ENCODE measurements at places on chromosomes 2 and 18.
A peak's percentile ranks its signal among the peaks of the same experiment; 100 is the strongest.

DNA sequence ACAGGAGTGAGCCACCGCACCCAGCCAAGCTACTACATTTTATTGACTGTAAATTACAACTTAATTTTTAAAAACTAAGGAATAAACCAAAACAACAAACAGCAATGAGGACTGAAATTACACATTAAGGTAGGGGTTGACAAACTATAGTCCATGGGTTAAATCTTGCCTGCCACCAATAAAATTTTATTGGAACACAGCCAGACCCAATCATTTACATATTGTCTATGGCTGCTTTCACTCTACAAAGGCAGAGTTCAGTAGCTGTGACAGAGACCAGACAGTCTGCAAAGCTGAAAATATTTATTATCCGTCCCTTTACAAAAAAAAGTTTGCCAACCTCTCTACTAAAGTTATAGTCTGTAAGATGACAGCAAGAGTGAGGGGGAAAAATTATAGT lies 24.3 kb upstream of the UGP2 start:
- DNase-seq: no peak

GRCh38 chr2:138018866-138019688 lies 54.8 kb downstream of the HNMT start:
- no peak for DNase-seq

DNA sequence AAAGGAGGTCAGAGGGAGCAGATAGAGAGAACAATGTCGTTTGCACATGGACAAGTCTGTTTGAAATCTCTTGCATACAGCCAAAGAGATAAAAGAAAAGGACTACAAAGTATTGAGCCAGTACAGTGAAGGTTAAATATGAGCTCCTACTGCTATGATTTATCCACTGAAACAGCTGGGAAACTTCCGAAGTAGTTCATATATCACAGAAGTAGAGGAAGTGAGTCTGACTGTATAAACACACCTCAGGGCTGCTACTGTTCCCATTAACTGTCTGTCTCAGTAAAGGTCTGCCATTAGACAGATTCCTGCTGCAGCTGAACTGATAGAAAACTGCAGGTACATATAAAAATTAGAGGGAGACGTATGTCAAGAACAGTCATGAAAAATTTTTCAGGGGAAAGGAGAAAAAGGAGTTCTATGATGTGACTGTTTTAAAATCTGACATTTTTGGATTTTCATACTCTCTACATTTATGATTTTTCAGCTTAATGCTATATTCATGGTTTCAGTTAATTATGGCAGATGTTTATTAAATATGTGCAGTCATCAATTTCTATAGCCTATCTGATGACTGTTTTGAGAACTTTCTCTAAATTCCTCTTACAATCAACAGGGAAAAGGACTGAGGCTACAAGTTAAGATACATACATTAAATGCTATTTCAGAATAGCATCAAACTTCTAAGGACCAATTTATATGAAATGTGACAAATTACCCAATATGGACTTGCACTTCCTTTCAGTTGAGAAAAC lies 364.7 kb downstream of the ERBB4 start:
- no peak for DNase-seq

DNA sequence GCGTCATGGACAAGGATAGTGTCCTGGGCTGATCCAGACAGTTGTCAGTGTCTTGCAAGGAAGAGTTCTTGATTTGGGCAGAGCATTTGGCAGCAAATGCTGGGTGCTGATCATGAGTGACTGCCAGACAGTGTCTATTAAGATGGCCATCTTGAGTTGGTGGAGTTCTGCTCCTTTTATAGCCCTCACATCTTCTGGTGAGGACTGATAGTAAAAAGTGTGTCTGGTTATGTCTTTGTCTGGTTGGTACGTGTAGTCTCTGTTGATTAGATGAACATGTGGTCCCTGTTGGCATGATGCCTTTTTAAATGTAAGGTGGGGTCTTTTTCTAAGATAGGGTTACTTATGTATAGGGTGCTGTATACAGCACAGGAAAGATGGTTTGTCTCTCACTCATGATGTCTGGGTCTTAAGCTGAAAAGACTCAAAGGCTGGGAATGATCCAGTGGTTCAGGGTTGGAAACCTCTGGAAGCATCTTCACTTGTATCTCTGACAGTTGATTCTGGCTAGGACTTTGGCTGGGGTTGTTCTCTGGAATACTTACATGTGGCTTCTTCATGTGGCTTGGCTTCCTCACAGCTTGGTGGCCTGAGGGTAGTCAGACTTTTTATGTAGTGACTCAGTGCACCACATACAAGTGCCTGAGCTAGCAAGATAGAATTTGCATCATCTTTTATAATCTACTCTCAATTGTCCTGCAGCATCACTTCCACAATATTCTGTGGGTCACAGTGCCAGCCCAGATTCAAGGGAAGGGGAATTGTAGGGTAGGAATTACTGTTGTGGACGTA lies 11.8 kb downstream of the MTX2 start:
- DNase-seq: no peak

GRCh38 chr2:112817082-112817689 lies 19.4 kb downstream of the IL1B start:
- no peak for DNase-seq

GRCh38 chr2:239853121-239853520 lies 172.0 kb downstream of the NDUFA10 start:
- no peak for DNase-seq

GRCh38 chr2:107337209-107337898 lies 451.4 kb upstream of the ST6GAL2 start:
- DNase-seq: no peak

- DNase-seq: no peak
Measured at GRCh38 chr2:212919238-212919637, 232.2 kb downstream of the IKZF2 start.

- no peak for DNase-seq
Measured at GRCh38 chr2:24317491-24317920, 42.8 kb downstream of the ITSN2 start.

DNA sequence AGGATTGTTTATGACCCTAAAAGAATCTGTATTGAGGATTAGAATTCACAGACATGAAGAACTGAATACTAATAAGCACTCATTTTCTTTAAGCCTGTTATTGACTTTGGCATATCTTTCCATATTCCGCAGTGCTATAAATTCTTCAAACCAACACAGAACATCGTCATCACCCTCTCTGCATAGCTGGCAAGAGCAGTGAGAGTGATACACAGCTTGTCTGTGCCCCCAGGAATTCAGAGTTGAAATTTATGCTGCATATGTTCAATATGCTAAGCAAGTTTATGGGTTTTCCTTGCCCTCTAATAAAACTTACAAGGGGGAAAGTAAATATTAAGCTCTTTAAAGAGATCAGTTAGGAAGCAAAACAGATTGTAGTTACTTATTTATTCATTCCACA lies 32.7 kb downstream of the CTLA4 start:
- no peak for DNase-seq

DNA sequence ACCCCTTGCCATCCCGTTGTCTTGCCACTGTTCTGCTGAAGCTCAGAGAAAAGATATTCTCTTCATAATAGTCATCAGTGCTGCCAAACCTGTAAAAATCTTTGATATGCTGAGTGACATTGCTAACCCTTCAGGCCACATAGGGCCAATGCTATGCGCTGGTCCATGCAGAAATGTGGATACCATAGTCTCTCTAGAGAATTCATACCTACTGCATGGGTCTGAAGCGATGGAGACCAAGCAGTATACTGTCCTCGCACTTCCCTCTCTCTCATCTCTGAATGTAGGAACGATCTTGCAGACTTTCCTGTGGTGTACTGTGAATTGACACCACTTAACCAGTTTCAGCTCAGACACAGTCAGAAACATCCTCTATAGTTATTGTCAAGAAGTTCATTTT lies 17.9 kb upstream of the ANKRD44 start:
- no peak for DNase-seq

DNA sequence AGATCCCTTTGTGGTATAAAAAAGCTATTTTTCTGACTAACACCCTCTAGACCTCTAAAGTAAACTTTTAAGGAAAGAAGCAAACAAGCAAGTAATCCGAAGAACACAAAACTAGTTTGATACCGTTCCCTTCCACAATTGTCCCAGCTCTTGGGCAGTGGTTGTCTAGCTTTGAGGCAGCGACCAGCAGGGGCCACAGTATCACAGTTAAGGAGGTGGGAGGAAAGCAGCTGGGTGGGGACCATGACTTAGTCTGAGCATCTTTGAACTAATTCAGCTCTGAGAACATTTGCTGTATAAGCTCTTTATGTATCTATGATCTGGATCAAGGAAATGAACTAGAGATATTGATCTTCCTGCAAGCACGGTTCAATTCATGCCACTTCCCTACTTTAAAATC lies 51.0 kb downstream of the SF3B1 start:
- DNase-seq: no peak

- no peak for DNase-seq
Measured at GRCh38 chr2:119173556-119174060, 15.1 kb upstream of the C1QL2 start.

DNA sequence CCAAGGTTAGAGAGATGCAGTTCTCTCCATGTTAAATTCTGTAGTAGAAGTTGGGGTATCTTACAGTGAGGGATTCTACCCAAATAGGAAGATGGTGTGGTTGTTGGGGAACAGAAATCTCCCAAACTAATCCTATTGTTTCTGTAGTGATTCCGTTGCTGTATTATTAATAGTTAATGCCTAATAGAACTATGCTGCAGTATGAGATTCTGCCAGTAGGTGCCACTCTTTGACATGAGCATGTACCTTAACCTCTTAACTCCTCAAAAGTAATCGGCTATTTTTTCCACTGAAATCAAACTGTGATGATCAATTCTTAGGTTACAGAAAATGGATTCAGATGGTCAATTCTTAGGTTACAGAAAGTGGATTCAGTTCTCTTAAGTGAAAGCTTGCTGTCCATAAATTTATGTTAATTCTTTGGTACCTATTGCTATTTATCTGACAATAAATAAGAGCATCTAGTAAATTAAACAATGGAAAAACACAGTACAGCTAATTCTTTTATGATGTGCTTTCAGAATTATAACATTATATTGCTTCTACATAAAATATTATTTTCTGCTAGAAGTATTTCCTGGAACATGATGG lies 97.9 kb upstream of the DLX2 start:
- no peak for DNase-seq

DNA sequence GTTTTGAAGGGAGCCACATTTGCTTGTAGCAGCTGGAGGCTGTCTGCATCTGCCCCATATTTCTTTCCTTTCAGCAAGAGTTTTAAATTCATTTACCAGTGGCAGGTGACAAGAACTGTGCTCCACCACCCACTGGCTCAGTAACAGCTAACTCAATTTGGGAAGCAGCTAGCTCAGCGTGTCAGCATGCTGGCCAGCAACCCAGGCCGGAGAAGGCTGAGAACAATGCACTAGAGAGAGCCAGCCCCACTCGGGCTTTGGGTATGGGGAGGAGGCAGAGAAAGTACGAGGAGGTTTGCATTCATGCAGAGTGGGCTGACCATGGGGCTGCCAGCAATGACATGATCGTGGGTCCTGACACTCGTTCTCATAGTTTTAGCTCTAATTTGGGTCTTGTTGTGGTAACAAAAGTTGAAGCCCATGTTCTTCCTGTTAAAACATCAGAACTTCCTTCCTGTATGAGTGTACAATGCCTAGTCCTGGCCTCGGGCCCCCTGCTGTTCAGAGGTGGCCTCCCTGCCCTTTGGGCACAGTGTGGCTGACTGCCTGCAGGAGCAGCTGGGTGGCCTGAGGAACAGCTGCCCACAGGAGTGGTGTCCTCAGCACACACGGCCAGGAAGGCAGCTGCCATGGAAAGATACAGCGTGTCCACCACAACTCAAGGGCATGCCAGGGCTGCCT lies 23.0 kb downstream of the CDC42EP3 start:
- DNase-seq: peak; percentile 89

DNA sequence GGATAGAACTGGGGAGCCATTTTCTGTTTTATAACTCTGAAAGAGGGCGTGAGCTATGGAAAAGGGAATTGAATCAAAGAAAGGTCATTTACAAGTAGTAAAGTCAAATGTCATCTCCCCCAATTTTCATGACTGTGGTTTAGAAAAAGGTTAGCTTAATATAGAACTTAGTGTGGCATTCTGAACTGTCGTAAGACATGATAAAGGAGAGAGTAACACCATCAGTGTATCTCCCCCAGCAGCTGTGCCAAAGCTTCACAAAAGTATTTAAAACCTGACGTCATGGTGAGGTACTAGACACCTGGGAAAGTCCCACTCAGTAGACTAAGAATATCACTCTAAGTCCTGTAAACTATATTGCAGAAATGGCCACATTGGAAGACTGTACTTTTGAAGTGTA lies 5.8 kb upstream of the IKZF2 start:
- DNase-seq: no peak

DNA sequence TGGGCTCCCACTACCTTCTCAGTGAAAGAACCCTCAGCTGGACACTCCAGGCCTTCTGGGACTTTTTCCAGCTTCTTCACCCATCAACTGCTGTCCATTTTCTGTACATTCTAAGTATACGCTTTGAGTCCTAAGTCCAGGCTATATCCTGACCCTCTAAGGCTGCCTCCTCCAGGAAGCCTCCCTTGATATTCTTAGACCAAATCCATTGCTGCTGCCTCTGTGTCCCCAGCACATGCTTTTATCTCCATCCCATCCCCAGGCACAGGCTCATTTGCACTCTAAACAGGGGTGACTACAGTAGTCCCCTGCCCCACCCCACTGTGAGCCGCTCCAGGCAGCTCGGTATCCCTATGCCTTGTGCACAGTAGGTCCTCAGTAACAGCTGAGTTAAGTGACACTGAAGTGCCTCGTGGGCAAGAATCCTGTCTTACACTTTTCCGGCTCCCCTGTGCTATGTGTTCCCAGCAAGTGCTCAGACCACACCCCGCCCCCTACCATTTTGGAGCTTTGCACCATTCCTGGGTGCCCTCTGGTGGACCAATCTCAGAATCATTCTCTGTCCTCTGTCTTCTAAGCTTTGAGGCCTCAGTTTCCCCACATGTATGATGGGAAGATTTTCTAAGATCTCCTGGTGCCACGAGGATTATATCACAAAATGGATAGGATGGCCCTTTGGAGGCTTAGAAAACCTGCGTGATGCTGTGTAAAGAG lies 34.9 kb downstream of the EMX1 start:
- no peak for DNase-seq

GRCh38 chr18:38572554-38573111 lies 1007.0 kb upstream of the CELF4 start:
- DNase-seq: no peak

DNA sequence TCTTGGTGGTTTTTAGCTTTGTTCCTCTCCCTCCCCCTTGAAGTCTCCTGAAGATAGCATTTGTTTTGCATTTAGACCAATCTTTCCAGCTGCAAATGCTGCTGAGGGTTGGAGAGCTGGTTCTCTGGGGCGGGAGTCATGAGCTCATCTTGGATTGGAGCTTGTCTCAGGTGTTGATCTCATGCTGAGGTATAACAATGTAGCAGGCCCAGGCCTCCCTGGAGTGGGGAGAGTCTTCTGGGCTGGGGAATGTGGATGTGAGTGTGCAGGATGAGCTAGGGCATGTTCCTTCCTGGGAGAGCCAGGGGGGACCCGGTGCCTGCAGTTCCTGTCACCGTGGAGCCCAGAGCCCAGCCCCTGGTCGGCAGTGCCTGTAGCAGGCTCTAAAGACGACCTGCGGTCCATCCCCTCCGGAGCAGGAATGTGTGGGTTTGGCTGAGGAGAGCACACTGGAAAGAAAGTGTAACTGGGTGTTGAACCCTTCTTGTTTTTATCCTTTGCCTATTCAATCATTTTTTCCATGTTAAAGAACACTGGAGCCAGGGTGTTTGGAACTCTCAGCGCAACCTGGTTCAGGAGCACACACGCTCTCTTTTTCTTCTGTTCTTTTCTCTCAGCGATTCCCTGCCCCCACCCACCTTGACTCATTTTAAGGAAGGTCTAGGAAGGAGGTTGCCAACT lies 2.7 kb downstream of the ZNF532 start:
- DNase-seq: no peak
